ENCODE measurements at places on chromosomes 7 and 10.

DNA sequence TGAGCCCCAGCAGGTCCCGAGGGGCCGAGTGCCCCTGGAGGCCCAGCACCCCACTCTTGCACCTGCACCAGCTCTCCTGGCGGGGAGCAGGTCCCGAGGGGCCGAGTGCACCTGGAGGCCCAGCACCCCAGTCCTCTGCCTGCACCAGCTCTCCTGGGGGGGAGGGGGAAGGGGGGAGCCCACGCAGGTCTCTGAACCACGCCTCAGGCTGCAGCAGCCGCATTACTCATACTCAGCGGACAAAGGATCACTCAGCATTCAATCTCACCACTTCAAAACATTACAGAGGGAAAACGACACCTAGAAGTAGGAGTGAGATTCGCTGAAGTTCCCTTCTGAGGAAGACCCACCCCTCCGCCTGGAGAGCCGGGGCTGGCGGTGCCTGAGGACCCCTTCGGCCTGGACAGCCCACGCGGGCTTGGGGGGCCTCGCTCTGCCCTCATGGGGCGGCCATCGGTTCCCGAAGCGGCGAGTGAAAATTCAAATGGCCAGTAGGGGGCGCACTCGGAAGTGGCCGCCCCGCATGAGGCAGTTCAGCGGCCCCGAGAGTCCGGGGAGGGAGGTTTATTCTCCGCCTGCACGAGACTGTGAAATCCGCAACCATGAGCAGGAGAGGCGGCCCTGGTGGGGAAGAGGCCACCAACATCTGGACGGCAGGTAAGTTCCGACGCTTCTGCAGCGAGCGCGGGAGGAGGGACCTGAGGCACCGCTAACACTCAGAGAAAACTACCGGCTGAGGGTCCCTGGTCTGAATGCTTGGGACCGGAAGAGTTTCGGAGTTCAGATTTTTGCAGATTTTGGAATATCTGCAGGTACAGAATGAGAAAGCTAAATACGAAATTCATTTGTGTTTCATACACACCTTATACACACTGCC, 1.1 kb upstream of the GPER1 start:
- DNase-seq = peak; percentile 34
- no peaks in the 10 kb centered on the region for H3K36me3 ChIP-seq
- peaks cover 33% of the 10 kb centered on the region for H3K4me1 ChIP-seq

GRCh38 chr7:78587443-78588044, 789.0 kb downstream of the PHTF2 start:
- no peaks in the 10 kb centered on the region for H3K36me3 ChIP-seq
- peak; percentile 6 for DNase-seq
- H3K27ac ChIP-seq = no peak overlapping the region

DNA sequence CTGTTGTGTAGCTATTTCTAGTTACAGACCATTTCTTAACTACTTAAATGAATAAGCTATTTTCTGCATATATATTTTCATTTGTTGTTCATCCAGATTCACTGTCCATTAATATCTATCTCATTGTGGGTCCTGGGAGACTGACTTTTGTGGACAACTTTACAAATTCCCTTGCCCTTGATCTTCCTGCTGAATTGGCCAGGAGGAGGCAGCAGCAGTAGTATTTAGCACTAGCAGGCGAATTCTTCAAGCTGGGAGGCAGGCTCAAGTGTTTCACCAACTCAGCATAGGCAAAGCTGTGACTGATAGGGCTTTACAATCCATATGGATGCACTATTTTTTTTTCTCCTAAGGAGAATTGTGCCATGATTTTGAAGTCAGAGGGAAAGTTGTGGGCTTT, 461.0 kb upstream of the NRG3 start:
- no peaks in the 10 kb centered on the region for H3K27me3 ChIP-seq
- no peak for DNase-seq
- H3K27ac ChIP-seq = no peak overlapping the region

GRCh38 chr7:929311-929711, 25.2 kb downstream of the ADAP1 start:
- no peaks in the 10 kb centered on the region for H3K4me1 ChIP-seq
- DNase-seq = no peak
- H3K27ac ChIP-seq = no peak overlapping the region
- H3K27me3 ChIP-seq = no peaks in the 10 kb centered on the region
- H3K36me3 ChIP-seq = no peaks in the 10 kb centered on the region

- H3K27me3 ChIP-seq = no peaks in the 10 kb centered on the region
- no peak overlapping the region for H3K27ac ChIP-seq
- H3K4me3 ChIP-seq = no peak overlapping the region
- peak; percentile 26 for DNase-seq
- H3K36me3 ChIP-seq = no peaks in the 10 kb centered on the region
These were observed 65.2 kb downstream of the COL13A1 start for GRCh38 chr10:69866688-69867461.

DNA sequence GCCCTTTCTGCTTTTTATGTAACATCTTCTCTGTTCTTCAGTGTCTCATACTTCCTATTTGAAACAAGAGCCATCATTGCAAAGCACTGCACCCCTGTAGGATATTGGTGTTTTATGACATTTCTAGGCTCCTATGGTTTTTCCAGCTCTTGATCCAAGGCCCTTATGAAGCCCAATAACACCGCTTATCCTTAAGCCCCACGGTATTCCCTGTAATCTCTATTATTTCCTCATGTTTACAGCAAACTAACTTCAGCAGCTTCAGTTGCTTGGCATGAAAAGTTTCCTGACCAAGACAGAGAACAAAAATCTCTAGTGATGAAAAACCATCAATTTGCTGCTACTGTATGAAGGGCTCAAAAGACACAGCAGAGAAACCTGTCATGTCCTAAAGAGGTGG, 34.1 kb upstream of the TES start:
- no peaks in the 10 kb centered on the region for H3K4me1 ChIP-seq
- no peaks in the 10 kb centered on the region for H3K36me3 ChIP-seq
- DNase-seq = no peak
- no peak overlapping the region for H3K27ac ChIP-seq

- H3K4me3 ChIP-seq = no peak overlapping the region
- DNase-seq = no peak
- H3K27ac ChIP-seq = no peak overlapping the region
- H3K4me1 ChIP-seq = peaks cover 5% of the 10 kb centered on the region
- H3K27me3 ChIP-seq = no peaks in the 10 kb centered on the region
- peaks cover 64% of the 10 kb centered on the region for H3K36me3 ChIP-seq
These were observed 4.1 kb downstream of the TBRG4 start for GRCh38 chr7:45107356-45107755.

DNA sequence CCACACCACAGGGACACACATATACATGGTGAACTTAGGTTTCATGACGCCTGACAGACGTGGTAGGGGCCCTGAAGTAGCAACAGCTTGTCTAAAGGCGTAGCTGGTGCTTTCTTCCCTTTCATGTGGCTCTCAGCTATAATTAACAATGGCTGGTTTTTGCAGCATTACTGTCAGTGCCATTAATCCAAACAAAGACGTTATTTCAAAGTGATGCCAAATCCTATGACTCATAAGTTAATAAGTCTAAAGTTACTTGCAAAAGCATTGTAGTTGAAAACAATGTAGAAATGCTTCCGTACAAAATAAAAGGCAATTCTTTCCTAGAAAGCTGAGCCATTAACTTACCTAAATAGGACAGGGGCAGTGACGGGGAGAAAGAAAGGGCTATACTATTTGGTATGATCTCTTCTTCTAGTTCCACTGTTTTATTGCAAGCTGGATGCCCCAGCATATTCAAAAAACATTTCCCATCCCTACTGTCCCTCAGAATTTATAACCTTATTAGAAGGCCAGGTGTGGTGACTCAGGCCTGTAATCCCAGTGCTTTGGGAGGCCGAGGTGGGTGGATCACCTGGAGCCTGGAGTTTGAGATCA, 105.4 kb downstream of the ODAD2 start:
- H3K27me3 ChIP-seq = no peaks in the 10 kb centered on the region
- peaks cover 41% of the 10 kb centered on the region for H3K4me1 ChIP-seq
- no peaks in the 10 kb centered on the region for H3K36me3 ChIP-seq

DNA sequence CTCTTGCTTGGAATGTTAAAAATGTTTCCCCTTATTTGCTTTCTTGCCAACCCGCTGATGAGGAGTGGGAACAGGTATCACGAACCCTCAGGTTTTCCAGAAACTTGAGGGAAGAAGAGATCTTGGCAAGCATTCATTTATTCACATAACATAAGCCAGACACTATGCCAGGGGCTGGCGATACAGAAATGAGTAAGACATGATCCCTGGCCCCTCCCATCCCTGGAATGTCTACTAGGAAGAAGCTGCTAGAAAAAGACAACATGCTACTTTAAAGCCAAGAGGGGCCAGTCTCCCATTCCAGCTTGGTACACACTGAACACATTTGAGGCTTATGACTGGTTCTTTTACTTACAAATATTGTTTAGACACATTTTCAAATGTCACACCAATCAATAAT, 26.4 kb downstream of the SLC35B4 start:
- H3K4me3 ChIP-seq = no peak overlapping the region
- H3K4me1 ChIP-seq = peaks cover 7% of the 10 kb centered on the region
- H3K27me3 ChIP-seq = no peaks in the 10 kb centered on the region

GRCh38 chr10:13453896-13454295, 74.9 kb downstream of the BEND7 start:
- DNase-seq = no peak
- peaks cover 4% of the 10 kb centered on the region for H3K4me1 ChIP-seq
- H3K36me3 ChIP-seq = no peaks in the 10 kb centered on the region
- no peak overlapping the region for H3K4me3 ChIP-seq

DNA sequence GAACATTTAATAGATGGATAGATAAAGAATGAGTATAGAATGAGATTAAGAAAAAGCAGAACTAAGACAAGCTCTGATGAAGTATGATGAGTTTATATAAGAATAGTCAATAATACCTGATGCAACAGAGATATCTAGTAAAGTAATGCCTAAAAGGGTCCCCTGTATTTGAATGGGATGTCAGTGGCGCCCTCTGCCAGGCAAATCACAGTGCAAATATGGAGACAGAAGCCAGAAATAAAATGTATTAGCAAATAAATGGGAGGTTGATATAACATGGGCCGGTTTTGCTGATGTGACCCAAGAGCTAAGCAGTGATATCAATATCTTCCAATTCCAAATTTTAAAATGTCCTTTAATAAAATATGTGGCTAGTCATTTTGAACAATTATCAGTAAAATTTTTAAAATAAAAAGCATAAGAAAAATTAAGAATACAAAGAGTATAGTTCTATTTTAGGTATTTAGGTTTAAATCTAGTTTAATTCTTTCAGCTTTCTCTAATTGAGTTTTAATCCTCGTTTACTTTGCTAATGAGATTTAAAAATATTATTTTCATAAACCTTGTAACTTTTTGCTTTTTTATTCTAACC, 62.6 kb downstream of the ADK start:
- no peak overlapping the region for H3K27ac ChIP-seq
- H3K4me1 ChIP-seq = no peaks in the 10 kb centered on the region
- H3K4me3 ChIP-seq = no peak overlapping the region
- no peaks in the 10 kb centered on the region for H3K27me3 ChIP-seq
- no peaks in the 10 kb centered on the region for H3K36me3 ChIP-seq
- DNase-seq = peak; percentile 35

GRCh38 chr7:94556028-94556427, 46.4 kb downstream of the CASD1 start:
- H3K27me3 ChIP-seq = no peaks in the 10 kb centered on the region
- H3K27ac ChIP-seq = no peak overlapping the region
- no peaks in the 10 kb centered on the region for H3K4me1 ChIP-seq
- no peaks in the 10 kb centered on the region for H3K36me3 ChIP-seq
- DNase-seq = no peak

DNA sequence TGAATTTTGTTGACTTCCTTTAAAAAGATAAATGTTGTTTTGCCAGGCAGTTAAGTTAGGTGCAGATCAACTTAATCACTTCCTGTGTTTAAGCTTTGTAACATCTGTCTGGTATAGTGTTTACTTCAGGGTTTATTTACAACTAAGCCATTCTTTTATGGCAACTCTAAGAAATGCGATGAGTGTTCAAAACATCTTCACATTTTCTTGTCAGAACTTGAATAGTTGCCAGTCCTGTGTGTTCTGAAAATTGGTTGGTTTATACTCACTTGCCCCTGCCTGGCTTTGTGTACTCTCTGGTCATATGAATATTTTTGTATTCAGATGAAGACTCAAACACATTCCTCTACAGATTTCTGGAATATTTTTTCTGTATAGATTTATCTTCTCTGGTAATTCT, 327.2 kb downstream of the MDFIC start:
- no peaks in the 10 kb centered on the region for H3K4me1 ChIP-seq
- H3K27ac ChIP-seq = no peak overlapping the region
- H3K27me3 ChIP-seq = no peaks in the 10 kb centered on the region
- no peak overlapping the region for H3K4me3 ChIP-seq
- no peaks in the 10 kb centered on the region for H3K36me3 ChIP-seq
- no peak for DNase-seq

DNA sequence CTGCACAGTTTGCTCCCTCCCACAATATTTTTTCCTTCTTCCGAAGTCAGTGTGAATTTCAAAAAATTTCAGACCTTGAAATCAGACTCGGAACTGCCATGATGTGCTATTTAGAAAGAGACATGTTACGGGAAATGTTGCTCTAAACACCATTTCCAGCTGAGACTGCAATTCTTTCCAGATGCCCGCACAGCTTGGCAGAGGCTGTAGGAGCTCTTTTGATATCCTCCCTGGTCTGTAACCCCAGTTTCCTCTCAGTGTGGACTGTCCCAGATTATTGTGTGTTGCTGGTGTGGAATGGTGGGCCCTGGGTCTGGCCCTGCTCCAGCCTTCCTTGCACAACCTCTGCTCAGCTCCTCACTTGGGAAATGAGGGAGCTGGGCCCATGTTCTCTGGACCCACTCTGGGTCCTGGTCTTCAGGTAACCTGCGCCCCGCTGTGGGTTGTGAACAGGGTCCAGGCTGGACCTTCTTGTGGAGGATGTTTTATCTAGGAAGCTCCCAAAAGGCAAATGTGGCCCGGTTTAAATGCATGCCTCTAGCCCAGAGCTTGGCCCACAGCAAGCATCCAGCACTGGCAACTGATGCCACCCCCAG, 172.8 kb upstream of the CXCL12 start:
- no peaks in the 10 kb centered on the region for H3K36me3 ChIP-seq
- H3K4me3 ChIP-seq = no peak overlapping the region

DNA sequence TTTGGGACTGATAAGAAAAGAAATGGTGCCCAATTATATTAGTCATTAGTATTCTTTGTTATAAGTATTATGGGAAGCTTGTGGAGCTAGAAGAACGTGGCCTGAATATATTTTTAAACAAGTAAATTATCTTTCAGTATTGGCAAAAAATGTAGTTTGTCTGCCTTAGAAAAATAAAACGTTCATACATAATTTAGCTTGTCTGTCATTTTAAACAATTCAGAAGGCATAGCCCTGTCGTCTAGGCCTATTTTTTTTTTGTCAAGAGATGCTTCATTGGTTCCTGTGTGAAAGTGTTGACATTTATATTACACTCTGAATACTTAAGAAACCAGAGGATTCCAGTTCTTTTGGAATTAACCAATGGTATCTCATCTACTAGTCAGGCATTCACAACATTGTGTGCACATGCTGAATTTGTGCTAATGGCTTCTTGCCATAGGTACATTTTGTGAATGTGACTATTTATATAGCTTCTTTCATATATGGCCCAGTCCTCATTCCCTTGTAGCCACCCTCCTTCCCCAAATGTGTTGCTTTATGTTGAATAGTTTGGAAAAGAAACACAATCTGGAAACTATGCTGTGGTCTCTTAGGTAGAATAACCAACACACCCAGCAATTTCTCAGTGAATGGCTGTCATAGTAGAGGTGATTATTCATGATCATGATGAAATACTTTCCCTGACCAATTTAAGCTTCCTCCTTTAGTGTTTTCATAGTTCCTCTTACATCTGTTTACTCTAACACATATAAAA, 435.8 kb downstream of the EXOC4 start:
- H3K27ac ChIP-seq = no peak overlapping the region
- H3K36me3 ChIP-seq = no peaks in the 10 kb centered on the region
- H3K4me3 ChIP-seq = no peak overlapping the region
- H3K4me1 ChIP-seq = no peaks in the 10 kb centered on the region
- no peaks in the 10 kb centered on the region for H3K27me3 ChIP-seq
- no peak for DNase-seq

All from HCT116 (cell line).